SK-N-SH treated with all-trans-retinoic acid at 6 μM for 48 hours (cell line): ENCODE measurements at places on chromosomes 12 and 14.

DNA sequence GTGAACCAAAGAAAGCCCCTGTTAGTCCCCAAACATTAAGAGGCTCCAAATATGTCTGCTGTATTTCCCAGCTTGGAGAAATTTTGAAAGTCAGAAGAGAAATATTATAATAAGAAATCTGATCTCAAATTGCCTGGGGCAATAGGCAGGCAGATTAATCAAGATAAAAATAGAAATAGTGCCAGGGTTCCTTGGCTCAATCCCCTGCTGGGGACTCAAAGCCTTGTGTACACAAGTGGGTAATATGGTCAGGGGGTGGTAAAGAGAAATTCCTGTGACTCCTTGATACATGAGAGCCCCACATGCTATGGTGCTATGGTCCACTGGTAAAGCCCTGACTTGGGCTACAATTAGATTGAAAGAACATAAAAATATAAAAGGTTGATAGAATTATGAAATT, 41.3 kb upstream of the ARID2 start:
- ATAC-seq: no peak

GRCh38 chr12:4556735-4557530, 5.1 kb upstream of the DYRK4 start:
- ATAC-seq: no peak

- ATAC-seq: no peak
Observed at GRCh38 chr14:63654346-63654745, 12.7 kb upstream of the WDR89 start.

GRCh38 chr12:104339663-104340062, 36.1 kb downstream of the EID3 start:
- ATAC-seq: peak; percentile 10; the same call in 2 of the 3 replicates

DNA sequence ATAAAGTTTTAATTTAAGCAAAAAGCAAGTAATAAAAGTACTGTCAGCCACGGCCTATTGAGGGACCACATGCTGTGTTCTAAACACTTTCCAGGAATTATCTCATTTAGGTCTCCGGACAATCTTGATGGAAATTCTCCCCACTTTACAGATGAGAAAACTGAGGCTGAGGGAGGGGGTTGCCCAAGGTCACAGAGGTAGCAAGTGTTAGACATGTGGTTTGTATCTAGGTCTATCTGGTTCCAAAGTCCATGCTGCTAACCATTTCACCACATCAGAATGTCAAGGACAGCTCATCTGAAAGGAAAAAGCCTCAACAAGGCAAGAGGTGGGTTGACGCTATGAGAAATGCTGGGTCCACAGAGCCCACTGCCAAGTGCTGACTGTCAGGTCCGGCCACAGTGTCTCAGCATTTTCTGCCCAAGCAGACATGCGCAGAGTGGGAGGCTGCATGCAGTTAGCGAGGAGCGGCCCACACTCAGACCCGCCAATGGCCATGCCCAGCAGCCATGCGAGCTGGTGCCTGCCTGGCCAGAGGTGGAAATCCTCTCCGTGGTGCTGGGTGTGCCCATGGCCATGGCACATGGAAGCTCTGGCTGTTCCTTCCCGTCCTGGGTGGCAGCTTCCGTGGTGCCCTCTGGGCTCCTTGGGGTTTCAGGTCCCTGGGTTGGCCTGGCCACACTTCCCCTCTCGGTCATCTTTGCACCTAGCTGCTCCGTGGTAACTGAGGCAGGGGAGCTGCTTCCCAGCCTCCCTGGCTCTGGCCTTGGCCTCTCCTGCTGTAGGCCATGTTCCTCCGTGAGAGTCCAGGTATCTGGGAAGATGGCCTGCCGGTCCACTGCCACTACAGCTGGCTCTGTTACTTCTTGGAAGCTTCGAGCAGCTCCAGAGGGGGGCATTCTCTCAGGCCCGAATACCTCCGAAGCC, 18.0 kb upstream of the RPLP0 start:
- ATAC-seq: no peak
